Activated CD4-positive, alpha-beta memory T cell treated with anti-CD3 and anti-CD28 coated beads, Interleukin-2, amount 10 ng/mL, durations not matched to agents 7 days and 5 days (primary cell): ENCODE measurements at places on chromosomes 16 and 17.

GRCh38 chr17:13460261-13461000 is 141.3 kb downstream of the HS3ST3A1 start:
- DNase-seq: no peak

DNA sequence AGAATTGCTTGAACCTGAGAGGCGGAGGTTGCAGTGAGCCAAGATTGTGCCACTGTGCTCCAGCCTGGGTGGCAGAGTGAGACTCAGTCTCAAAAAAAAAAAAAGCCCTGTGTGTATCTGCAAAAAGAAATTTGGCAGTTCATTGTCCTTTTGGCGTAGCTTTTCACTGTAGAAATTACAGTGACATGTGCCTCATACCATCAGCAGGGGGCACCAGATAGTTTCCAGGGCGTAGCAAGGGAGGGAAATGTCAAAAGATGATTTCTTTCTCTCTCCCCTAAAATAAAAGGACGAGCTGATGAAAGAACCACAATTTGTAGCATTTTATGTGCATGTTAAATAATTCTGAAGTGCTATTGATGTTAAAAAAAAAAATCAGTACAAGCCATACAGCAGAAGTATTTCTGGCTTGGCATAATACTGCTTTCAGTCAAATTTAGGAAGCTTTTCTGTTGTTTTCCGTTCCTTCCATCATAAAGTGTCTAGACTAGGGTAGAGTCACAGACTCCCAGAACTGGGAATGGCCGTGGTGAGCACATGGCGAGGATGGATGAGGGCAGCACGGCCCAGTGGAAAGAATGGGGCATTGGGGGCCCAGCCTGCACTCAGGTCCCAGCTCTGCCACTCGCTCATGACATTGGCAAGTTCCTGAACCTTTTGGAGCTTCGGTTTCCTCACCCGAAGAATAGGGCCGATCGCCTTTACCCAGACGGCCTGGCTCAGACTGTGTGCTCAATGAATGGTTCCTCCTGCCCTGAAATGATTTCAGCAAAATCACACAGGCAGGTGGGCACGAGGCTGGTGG is 59.8 kb upstream of the RPH3AL start:
- DNase-seq: peak; percentile 76

DNA sequence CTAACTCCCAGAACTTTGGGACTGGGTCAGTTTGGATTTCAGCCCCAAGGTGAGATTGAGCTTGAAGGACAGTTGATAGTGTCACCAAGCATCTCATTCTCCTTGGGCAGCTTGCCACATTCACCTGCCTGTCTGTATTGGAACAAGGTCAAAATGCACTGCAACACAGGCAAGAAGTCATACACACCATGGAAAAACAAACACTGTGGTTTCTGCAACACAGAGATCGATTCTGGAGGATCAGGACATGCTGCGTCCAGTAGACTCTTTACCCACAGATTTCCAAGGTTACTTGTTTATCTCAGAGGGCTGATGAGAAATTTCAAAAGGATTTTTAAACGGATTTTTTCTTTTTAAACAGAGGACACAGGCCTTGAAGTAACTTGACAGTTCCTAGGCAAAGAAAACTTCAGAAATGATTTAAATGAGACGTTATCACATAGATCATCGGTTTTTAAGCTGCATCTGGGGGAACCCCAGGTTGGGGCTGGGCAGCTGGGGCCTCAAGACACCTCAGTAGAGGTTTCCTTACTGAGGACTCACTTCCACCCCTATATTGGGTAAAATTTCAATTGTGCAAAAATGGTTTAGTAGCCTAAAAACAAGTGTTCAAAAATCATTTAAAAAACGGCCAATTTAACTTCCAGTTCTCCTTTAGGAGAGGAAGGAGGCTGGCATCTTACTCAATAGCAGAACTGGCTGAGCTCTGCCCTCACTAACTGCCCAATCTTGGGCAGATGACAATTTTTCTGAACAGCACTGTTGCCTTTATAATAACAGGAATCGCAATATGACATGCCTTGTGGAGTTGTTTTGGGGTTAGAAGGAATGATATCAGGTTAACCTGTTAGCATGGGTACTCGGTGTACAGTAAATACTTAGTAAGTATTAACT is 299.3 kb downstream of the XYLT1 start:
- DNase-seq: no peak

DNA sequence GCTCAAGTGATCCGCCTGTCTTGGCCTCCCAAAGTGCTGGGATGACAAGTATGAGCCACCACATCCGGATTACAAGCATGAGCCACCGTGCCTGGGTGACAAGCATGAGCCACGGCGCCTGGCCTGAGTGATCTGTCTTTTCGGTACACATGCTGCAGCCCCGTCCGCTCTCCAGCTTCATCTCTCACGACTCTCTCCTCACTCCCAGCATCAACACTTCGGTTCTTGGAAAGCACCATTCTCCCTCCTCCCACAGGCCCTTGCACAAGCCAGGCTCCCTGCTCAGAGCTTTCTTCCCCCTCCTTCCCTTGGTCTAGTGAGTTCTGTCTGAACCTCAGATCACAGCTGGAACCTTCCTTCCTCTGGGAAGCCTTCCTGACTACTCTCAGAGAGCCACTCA is 6.5 kb upstream of the NCBP3 start:
- DNase-seq: no peak

- no peak for DNase-seq
Measured at GRCh38 chr16:8519179-8519578, 71.1 kb downstream of the TMEM114 start.

- DNase-seq: no peak
Measured at GRCh38 chr16:11950388-11950787, 8.5 kb upstream of the NPIPB2 start.

- no peak for DNase-seq
Measured at GRCh38 chr16:83923581-83924365, 24.9 kb downstream of the MLYCD start.

GRCh38 chr16:88118376-88118775 is 167.1 kb downstream of the BANP start:
- no peak for DNase-seq

DNA sequence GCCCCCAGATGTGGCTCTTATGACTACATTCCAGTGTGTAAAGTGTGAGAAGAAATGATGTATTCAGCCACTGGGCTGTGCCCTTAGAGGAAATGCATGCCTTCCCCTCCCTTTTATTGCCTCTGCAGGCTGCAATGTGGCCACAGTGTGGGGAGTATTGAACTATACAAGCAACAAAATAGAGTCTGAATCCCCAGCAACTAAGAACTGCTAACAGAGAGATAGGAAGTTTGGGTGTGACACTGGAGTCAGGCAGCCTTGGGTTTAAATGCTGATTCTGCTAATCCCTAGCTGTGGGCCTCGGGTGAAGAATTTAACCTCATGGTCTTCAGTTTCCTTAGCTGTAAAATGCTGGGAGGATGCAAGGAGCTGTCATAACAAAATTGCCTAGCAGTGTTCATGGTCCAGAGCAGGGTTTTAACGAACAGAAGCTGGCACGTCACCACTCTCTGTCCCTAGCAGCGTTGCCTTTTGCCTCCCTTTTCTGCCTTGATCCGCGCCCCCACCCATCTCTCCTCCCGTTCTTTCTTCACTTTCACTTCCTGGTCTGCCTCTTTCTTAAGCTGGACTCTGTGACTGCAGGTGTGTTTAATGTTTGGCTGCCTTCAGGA is 50.3 kb downstream of the KPNA2 start:
- peak; percentile 33 for DNase-seq

DNA sequence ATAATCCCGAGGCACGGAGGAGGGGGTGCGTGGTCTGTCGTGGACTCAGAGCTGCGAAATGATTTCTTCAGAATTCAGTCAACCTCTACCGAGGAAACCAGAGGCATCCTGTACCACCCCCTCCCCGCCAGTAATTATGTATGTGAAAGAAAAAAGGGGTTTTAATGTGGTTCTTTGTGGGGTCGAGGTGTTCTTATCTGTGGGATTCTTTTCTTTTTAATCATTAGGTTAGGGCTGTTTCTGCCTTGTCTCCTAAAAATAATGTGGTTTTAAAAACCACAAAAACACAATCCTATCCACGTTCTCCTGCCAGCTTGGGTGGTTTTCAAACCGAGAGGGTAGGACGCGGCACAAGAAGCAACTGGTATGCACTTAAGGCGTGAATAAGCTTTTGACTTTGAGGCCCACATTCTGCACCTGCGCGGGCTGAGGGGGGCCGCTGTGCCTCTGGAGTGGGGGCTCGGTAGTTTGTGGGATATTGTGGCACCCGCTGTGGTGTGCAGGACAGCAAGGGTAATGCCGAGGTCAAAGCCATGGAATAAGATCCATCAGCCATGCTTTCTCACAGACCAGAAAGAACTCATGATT is 1.0 kb downstream of the SLC47A1 start:
- no peak for DNase-seq

GRCh38 chr16:85681255-85681654 is 7.5 kb downstream of the GINS2 start:
- no peak for DNase-seq

GRCh38 chr17:14310605-14311004 is 9.7 kb downstream of the HS3ST3B1 start:
- DNase-seq: no peak

DNA sequence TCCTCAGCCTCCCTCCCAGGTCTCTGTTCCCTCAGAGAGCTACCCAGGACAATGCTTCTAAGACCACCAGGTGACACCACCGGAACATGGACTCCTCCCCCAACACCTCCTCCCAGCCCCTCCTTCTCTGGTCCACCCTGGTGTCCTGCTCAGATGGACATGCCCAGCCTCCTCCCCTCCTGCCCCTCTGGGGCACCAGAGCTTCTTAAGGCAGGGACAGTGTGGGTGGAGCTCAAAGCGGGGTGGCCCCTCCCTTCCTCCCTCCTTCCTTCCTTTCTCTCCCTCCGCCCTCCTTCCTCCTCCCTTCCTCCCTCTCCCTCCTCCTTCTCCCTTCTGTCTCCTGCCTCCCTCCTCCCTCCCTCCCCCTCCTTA is 22.7 kb downstream of the TRPV3 start:
- DNase-seq: no peak

GRCh38 chr17:7191571-7192270 is 12.6 kb upstream of the ASGR1 start:
- DNase-seq: peak; percentile 34

DNA sequence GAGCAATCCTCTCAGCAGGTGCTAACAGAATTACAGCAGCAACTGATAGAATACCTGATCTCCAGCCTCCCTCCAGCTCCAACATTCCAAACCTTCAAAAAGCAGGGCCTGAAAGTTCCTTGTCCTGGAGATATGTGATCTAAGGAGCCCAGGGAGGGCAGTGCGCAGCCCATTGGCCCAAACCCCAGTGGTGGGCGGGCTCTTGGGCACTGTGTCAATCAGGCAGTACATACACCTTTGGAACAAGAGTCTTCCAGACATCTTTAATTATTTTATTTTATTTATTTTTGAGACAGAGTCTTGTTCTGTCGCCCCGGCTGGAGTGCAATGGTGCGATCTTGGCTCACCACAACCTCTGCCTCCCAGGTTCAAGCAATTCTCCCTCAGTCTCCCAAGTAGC is 24.2 kb downstream of the SLC12A3 start:
- no peak for DNase-seq

- no peak for DNase-seq
Measured at GRCh38 chr17:73729101-73729500, 84.9 kb upstream of the SDK2 start.

DNA sequence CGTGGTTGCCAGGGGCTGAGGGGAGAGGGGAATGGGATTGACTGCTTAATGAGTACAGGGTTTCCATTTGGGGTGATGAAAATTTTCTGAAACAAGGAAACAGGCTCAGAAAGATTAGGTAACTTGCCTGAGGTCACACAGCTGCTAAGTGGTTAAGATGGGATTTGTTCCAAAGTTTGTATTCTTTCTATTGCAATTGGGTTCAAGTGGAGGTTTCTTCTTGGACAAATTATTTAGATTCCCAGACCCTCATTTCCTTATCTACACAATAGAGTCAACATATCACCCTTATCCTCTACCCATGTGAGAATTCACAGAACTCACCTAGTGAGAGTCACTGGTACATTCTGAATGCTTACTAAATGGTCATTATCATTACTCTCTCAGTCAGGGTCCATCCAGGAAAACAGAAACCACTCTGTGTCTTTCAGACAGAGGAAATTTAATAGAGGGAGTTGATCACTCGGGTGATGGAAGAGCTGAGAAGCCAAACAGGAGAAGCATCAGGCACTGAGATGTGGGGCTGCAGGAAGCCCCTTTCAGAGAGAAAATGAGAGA is 22.6 kb downstream of the CACNG4 start:
- DNase-seq: no peak

DNA sequence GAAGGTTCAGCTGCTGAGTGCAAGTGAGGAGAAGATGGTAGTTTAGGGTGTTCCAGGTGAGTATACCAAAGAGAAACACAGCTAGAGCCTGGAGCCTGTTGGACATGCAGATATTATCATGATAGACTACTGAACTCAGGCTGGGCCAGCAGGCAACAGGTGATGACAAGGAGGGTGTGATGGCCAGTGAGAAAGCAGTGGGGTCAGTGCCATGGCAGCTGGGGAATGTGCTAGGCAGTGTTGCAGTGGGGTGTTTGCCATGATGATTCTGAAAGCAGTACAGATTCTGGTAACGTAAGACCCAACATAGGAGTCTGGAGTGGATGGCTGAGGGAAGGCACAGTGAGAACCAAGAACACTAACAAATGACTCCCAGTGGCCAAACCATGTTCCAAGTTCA is 57.4 kb downstream of the SHISA6 start:
- DNase-seq: no peak

DNA sequence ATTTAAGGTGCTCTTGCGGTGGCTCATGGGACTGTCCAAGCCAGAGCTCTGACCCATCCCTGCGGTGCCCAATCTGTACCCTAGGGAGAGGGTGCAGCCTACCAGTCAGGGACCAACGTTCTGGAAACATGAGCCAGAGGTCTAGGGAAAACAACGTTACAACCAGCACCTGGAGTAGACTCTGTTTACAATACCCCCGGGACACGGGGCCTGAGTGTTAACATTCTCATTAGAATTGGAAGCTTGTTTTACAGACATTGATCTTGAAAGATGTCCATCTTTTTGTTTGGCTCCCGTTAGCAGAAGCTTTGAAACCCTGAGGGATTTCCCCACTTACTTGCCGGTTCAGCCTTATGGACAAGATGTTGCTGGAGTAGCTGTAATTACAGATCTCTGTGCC is 6.9 kb downstream of the WIPI1 start:
- DNase-seq: no peak

- DNase-seq: no peak
Measured at GRCh38 chr16:8489580-8489979, 100.7 kb downstream of the TMEM114 start.

- no peak for DNase-seq
Measured at GRCh38 chr16:3498988-3499387, 1.8 kb upstream of the CLUAP1 start.
